ENCODE measurements at places on chromosomes 13 and 19.

DNA sequence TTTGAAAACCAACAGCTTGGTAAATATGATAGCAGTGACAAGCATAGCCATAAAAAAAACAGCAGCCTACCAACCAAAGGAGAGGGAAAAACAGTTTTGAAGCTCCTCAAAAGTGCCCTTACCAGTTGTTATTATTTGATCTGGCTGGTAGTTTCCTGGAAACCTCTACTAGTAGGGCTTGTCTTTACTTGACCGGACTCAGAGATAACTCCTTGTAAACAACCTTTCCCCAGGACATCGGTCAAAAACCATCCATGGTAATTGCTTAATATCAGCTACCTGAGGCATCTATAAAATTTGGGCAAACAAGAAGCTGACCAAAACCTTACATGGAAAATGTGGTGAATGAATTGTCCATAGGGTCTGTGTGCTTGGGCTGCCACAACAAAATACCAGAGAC is 210.9 kb downstream of the FGF14 start:
- no peak for DNase-seq

DNA sequence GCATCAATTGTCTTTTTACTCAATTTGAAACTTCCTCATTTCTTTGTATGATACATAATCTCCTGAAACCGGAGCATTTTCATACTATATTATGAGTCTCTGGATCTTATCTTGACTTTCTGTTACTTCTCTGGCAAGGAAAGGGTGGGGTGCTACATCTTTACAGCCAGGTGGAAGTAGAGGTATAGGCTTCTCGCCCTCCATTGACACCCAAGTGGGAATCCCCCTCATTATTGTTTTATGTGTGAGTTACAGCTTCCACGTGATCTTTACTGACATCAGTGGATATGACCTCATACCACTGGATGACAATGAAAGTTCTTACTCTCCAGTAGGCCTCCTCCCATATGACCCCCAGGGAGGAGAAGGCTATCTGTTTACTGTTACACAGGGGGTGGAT is 262.1 kb upstream of the DACH1 start:
- no peak for DNase-seq

- no peak for DNase-seq
Observed at GRCh38 chr13:20195801-20196200, 3.1 kb upstream of the GJB2 start.

- peak; percentile 26 for DNase-seq
Observed at GRCh38 chr19:46173886-46174480, 25.9 kb downstream of the IGFL2 start.

DNA sequence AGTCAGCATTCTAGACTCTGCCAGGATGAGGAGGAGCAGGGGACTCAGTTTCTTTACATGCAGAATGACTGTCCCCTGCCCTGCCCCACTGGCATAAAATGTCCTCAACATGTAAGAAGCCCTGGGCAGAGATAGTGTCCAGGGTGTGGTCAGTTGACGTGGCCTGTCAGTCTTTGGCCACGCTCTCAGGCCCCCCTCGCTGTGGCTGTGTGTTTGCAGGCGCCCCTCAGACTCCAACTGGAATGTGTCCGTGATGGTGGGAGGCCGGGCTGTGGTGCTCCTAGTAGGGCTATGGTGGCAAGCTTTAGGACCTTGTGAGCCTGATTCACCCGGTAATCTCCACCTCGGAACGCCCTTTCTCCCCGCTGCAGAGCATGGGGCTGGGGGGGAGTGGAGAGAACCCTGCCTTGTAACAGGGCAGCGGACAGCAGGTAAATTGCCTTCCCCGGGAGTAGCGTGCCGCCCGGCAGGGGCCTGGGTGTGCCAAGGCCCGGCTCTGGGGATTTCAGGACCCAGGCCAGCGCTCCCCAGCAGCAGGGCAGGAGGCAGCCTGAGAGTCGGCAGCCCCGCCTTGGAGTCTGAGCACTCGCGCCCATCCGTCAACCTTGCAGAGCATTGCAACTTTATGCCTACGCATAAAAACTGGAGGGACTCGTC is 62.3 kb downstream of the CHST8 start:
- DNase-seq = peak; percentile 91

Data from GM23338 (cell line).